GM06990 (cell line): ENCODE measurements at places on chromosomes 2 and 18.

DNA sequence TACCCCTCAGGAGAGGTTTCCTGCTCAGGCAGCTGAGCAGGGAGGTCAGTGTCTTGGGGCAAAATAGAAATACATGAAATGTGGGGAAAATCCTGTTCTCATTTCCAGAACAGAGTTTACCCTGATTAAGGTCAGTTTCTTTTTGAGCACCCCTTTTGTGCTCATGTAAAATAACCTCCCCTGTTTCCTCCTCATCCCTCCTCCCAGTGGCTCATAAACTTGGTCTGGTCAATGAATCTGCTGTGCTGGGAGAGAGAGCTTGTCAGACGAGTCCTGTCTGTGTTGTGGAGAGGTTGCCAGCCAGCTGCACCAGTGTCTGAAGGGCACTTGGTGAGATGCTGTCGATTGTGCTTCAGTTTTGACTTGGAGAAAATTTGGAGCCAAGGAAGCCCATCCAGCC, 48.6 kb downstream of the NTSR2 start:
- DNase-seq, result no peak

GRCh38 chr2:156897548-156897947, 360.0 kb upstream of the GALNT5 start:
- DNase-seq, result no peak

- no peak for DNase-seq
Measured at GRCh38 chr18:79941473-79942119, 9.9 kb downstream of the SLC66A2 start.

- DNase-seq, result peak; percentile 48
Measured at GRCh38 chr2:237696461-237696860, 69.1 kb downstream of the LRRFIP1 start.

DNA sequence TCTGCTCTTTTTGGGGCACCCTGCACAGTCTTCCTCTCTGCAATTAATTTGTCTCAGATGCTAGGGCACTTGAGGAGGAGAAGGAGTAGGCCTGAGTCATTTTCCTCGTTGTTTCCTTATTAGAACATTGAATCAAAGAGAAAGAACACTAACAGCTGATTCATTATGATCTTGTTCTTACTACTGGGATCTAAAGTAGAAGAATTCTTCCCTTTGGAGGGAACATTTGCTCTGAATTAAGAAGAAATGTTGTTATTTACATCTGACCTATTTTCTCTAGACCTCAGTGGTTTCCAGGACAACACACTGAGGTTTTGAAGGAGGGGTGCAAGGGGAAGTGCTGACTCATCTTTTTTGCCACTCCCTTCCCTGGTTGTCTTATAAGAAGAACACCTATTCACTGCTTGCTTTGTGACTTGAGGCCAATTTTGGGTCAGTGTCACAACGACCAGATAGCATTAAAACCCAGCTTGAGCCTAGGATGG, 24.3 kb upstream of the STAT1 start:
- DNase-seq, result no peak

GRCh38 chr2:205166745-205167144, 515.6 kb upstream of the NRP2 start:
- no peak for DNase-seq

DNA sequence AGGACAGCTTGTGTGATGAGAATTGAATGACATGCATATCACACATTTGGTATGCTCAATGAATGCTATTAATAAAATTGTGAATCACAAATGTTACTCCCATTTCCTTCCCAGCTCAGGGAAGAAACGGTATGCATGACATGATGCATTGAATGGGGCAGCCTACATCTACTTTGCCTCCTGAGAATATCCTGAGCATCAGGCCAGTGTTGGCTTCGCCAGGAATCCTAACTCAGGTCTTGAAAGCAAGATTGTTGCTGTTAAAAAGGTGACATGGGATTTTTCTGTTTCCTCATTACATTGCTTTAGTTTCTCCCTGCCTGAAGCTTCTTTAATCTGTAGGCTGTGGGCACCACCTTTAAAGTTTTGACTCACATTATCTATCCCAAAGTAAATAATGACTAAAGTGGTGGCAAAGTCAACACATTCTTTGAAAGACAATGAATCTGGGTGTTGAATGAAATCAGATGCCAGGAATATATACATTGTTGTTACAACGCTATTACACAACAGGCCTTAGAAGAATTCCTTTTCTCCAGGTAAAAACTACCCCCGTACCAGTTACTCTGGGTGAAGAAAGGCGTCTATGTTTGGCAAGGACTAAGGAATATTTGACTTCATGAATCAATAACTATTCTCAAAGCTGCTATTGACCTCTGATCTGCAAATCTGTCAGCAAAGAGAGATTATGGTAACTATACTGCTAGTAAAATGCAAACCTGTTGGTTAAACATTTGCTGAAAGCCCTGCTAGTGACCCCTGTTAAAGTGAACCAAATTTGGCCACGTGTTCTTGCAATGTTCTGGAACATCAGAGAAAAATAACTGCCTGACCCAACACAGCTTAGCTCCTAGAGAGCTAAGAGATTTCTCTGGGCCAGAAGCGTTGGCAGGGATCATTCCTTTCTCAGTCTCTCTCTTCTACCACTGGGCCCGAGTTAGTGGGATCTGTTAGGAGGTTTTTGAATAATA, 30.5 kb upstream of the NEDD4L start:
- no peak for DNase-seq

- DNase-seq, result no peak
Measured at GRCh38 chr2:176561706-176562105, 292.5 kb downstream of the MTX2 start.

GRCh38 chr2:1744151-1744445, 217 bp downstream of the PXDN start:
- DNase-seq, result no peak

DNA sequence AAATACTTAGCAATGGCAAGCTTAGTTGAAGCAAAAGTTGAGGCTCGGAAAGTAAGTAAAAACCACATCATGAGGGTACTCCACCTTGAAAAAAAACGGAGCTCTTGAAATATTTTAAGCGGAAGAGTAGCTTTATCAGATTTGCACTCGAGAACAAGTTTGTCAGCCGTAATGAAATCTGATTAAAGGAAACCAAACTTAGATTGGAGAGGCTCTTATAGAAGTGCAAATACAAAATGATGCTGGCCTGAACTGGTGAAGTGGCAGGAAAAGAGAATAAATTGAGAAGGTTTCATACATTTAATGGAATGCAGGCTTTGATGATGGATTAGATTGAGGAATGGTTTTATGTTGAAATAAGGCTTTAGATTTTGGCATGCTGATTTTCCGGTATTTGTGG, 484.2 kb downstream of the PID1 start:
- DNase-seq, result no peak

DNA sequence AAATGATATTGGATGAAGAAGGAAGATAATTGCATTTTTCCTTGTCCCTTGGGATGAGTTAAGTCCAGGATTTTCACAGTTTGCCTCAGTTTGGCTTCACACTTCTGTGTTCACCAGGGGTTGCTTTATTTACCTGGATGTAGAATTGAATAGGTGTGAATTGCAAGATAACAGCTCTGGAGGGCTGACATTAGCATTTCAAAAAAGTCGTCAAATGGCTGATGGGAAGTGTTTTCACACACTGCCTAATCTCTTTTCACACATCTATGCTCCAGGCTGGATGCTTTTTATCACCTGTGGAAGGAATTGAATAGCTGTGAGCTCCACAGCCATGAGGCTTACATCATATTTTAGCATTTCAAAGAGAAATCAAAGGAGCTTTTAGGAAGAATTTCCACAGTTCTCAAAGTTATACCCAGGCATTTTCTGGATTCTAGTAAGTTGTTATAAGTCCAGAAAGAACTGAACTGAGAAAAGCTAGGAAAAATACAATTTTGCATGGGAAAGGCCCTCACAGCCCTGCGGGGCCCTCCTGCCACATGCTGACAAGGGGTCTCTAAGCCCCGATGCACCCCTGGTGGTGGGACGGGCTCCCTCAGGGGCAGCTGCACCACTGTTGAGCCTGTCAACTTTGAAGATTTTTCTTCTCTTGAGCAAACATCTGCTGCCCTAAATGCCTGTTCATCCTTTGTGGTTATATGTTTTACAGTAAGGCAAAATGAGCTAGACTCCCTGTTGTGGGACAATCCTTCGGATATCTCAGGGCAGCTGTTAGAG, 43.9 kb downstream of the TEX51 start:
- no peak for DNase-seq

DNA sequence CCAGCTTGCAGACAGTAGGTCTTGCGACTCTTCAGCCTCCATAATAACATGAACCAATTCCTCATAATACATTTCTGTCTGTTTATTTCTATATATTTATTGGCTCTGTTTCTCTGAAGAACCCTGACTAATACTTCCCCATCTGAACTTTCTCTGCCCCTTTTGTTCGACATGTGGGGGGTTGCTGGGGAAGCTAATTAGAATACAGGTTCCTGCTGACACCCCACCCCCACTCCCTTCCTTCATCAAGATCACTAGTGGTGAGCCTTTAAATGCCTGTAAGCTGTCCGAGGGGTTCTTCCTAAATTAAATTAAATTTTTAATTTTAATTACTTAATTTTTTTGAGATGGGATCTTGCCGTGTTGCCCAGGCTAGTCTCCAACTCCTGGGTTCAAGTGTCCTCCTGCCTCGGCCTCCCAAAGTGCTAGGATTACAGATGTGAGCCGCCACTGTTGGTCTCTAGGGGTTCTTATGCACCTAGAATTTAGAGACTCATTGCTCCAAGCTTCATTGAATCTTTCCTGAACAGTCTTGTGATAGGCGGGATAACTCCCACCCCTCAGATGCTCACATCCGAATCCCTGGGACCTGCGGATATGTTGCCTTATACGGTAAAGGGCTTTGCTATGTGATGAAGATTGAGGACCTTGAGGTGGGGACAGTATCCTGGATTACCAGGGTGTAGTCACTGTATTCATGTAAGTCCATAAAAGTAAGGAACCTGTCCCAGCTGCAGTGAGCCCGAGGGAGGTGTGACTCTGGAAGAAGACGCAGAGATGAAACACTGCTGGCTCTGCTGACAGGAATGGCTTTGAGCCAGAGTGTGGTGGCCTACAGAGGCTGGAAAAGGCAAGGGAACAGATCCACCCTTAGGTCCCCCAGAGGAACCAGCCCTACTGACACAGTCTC, 26.2 kb downstream of the HPCAL1 start:
- no peak for DNase-seq

- no peak for DNase-seq
Measured at GRCh38 chr2:182860858-182861257, 5.6 kb downstream of the FRZB start.
